ENCODE measurements at places on chromosomes 7 and 10.

DNA sequence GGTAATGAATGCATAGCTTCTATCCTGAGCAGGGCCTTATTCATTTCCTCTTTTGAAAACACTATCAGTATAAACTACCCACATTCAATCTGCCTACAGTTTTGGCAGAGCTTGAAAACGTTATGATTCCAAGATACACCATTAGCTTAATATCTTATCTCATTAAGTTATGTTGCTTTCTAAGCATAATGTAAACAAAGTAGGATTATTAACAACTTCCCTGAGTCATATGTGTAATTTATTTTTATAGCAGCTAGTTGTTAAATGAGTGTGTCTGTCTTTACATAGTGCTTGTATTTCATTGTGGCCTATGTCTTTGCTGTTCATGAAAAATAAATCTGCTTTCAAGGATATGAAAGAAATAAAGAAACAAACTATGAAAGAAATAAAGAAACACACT is 106.2 kb upstream of the DLX6 start:
- DNase-seq = no peak

DNA sequence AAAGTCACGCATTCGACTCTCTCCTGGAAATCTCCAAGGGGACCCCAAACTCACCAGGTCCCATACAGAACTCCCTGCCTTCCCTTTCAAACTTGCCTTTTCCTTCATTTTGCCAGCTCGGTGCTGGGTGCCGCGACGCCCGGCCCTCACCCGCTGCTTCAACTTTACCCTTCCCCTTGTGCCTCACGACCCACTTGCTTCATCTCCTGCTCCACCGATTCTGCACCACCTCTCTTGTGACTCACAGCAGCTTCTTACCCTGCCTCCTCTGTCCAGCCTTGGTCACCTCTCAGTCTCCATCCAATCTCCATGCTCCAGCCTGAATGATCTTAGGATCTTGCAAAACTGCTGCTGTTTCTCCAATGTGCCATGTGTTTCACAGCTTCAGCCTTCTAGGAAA is 59.9 kb downstream of the PRKCQ start:
- DNase-seq = no peak

DNA sequence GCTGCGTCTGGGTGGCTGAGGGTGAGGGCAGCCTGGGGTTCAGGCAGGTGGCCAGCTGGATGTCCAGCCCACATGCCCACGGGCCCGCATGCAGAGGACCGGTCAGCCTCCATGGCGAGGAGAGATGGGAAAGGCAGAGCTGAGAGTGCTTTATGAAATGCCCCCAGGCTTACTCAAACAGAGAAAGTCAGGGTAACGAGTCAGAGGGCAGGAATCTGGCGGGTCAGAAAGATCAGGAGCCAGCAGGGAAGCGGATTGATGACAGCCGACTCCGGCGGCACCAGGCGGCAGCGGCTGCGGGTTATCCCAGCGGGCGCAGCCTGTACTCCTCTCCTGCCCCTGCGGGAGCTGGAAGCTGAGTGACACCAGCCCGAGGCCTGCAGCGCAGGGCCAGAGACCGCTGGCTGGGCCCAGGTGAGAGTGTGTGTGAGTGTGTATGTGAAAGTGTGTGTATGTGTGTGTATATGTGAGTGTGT is 13.4 kb downstream of the SLC13A4 start:
- no peak for DNase-seq

DNA sequence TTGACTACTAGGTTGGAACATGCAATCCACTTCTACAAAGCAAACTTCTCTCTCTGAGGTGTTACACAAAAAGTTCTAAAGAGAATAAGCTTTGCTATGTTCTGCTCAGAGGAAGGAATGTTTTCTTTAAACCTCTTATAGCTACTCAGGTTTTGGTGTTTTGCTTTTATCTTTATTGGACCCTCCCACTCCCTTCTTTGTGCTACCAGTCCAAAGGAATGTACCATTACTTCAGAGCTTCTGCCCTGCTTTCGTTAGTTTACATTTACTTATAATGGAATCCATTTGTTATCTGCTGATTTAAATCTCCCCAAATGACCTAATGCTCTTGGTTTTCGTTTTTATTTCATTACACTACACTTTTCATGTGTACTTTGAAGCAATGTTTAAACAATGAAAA is 154.9 kb downstream of the ATE1 start:
- DNase-seq = no peak

GRCh38 chr7:114026486-114027089 is 107.8 kb upstream of the PPP1R3A start:
- no peak for DNase-seq

GRCh38 chr7:37346761-37347160 is 101.9 kb downstream of the ELMO1 start:
- no peak for DNase-seq

DNA sequence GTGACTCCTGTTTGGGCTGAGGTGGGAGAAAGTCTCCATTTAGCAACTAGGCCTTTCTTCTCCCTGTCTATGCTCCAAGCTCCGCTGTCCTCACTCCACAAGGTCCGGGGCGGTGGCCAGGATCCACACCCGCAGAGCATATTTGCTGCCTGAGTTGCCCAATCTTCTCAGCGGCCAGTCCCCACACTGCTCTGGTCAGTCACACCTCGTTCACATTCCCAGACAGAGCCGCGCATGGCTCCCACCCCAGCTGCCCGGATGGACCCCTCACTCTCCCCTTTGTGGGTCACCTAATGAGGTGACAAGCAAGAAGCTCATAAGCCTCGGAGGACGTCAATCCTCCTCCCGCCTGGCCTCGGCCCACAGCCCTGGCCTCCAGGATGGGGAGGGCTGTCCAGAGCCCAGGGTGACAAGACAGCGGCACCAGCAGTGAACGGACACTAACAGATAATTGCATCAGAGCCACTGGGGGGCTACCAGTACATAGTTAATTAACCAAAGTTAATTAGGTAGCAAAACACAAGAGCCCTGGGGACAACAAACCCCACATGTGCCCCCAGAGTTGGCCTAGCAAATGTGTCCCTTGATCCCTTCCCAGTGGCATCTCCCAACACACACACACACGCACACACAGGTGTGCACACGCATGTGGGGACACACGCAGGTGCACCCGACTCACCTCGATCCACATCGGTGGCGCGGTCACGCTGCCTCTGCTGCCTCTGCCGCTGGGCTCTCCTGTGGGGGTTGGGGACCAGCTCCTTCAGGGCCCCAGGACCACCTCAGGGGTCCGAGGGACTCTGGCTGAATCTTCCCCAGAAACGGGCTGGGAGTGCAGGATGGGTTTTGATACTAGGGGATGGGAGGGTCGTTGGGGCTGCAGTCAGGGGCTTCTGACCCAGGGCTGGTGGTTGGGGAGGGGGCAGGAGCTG is 11.8 kb downstream of the EPHA1 start:
- no peak for DNase-seq

GRCh38 chr7:77800158-77800557 is 1.6 kb downstream of the PHTF2 start:
- DNase-seq = no peak

DNA sequence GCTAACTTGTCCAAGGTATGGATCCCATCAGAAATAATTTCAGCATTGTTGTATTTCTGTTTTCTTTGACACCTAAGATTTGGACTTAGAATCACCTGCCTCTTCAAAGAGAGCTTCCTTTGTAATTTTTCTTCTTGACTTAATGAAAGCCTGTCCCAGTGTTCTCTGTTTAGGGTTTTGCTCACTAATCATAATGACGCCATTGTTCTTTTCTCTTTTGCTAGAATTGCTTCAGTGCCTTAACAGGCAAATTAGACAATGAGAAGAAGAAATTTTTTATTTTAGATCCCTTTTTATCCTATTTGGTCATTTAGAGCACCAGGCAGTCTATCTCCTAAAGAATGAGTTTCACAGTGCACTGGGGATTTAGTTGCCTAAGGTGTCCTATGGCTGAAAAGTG is 128.5 kb downstream of the SND1 start:
- DNase-seq = no peak

DNA sequence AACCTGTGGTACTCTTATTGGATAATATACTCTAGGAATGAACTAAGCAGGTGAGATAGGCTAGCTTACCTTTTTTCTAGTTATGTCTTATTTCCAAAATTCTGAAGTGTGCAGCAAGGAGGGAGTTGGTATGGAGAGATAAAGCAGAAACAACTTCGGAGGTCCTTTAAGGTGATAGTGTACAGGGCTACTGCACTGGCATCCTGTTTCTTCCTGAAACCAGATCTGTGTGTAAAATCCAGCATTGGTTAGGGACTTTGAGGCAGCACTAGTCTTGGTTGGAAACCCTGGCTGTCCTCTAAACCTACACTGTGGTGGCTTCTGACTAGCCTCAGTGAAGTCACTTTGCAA is 66.9 kb upstream of the STRIP2 start:
- DNase-seq = no peak

DNA sequence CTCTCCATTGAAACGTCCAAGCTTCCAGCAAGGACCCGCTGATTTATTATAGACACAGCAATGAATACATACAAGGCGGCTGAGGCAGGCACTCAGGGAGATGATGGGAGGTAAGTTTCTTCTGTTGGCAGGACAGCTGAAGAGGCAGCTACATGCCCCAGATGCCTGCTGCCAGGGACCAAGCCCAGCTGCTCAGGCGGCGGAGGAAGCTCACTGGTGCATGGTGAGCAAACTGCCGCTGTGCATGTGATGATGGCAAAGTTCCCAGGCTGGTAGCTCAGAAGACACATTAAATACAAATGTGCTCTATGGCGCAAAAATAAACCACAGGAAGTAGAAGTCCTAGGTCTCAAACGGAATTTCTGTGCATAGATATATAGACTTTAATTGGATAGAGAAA is 2.3 kb downstream of the DNTT start:
- no peak for DNase-seq

Measured in stimulated activated CD4-positive, alpha-beta T cell treated with anti-CD3 and anti-CD28 coated beads, Interleukin-1b, Interleukin-23, amount 100 ng/mL, for 1 hour (primary cell).